ENCODE measurements at places on chromosomes 5 and 9. TPM values are rescaled to one million over a fixed set of nuclear protein-coding genes. Genes with fewer than 3 reads are reported as not detected.

DNA sequence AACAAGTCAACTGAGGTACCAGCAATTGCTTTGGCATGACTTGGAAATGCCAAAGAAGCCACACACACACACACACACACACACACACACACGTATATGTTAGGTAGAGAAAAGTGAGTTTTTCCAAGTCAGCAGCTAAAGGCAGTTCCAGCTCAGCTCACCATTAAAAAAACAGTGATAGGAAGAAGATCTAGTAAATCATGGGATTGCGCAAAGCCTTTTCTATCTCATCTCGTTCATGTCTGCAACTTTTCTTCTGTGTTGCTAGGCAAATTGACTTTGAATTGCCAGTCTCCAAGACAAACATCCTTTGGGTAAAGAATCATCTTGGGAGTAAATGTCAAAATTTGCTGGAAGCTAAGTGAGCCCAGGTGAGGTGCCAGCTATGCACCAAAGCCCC, 500.1 kb downstream of the ENC1 start:
- no peaks in the 10 kb centered on the region for H3K36me3 ChIP-seq
- H3K27me3 ChIP-seq: peaks cover 52% of the 10 kb centered on the region
- H3K27ac ChIP-seq: no peak overlapping the region
- H3K4me3 ChIP-seq: no peak overlapping the region
- no peaks in the 10 kb centered on the region for H3K4me1 ChIP-seq

GRCh38 chr9:93225892-93226291, 42.0 kb downstream of the WNK2 start:
- peaks cover 2% of the 10 kb centered on the region for H3K4me1 ChIP-seq
- H3K27me3 ChIP-seq: peaks cover 36% of the 10 kb centered on the region
- no peaks in the 10 kb centered on the region for H3K36me3 ChIP-seq

DNA sequence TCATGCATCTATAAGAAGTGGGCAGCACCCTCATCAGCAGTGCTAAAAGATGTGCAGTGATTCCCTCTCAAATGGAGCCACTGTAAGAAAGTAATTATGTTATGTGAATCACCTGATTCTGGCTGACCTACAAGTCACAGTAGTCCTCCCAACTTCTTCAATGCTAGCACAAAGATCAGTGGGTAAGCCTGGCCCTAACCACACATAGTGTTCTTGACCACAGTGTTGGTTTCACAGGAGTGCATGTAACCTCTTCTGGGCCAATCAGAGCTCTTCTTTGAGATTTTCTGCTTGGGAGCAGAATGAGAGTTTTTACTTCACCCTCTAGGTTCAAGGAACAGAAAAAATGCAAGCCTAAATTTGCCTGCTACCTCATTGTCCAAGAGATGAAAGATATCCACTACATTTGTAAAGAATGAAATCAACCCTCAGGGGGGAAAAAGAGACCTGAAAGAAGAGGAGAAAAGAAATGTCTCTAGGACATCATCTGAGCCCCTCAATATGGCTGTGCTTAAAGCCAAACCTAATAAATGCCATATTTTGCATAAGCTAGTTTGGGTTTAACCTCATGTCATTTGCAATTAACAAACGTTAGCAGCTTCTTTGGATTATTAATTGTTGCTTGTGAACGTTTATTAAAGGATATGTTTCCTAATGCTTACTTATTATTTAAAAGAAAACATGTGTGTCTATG, 65.3 kb upstream of the ADRB2 start:
- peaks cover 9% of the 10 kb centered on the region for H3K27me3 ChIP-seq
- peak; percentile 65 for DNase-seq
- no peak overlapping the region for H3K27ac ChIP-seq
- no peak overlapping the region for H3K4me3 ChIP-seq

DNA sequence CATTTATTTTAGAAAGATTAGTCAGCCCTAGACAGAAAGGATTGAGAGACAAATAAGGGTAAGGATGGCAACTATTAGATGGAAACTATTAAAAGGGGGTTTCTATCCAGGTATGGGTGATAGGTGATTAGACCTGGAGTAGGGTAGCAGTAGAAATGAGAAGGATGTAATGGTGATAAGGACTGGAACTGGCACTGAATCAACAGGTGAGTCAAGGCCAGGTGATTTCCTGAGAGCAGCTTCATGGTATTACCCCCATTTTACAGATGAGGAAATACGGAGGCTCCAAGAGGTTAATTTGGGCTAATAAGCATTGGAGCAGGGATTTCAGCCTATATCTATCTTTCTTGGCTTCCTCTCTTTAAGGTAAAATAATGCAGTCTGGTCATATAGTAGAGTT, 55.7 kb downstream of the CAST start:
- no peaks in the 10 kb centered on the region for H3K36me3 ChIP-seq
- no peak overlapping the region for H3K4me3 ChIP-seq
- H3K4me1 ChIP-seq: peaks cover 62% of the 10 kb centered on the region

DNA sequence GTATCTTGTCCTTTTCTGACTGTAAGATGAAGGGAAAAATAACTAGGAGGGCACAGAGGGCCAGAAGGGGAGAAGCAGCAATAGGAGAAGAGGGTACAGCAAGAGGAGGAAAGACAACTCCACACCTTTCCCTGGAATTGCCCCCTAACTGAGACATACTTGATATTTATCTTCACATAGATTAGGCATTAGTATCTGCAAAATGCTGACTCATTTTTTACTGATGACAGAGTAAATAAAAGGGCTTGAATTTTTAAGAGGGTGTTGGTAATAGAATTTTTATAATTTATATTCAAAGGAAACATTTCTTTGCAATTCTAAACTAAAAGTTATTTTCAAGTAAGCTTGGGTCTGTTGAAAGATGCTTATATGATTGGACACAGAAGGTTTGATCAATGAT, 86.8 kb upstream of the PRRC1 start:
- H3K27ac ChIP-seq: no peak overlapping the region
- H3K36me3 ChIP-seq: no peaks in the 10 kb centered on the region
- DNase-seq: no peak
- no peaks in the 10 kb centered on the region for H3K27me3 ChIP-seq
- H3K4me3 ChIP-seq: no peak overlapping the region
- H3K4me1 ChIP-seq: no peaks in the 10 kb centered on the region

GRCh38 chr9:129551393-129551973, 69.4 kb downstream of the C9orf50 start:
- DNase-seq: no peak
- no peak overlapping the region for H3K4me3 ChIP-seq
- peaks cover 8% of the 10 kb centered on the region for H3K4me1 ChIP-seq
- H3K27ac ChIP-seq: no peak overlapping the region
- H3K27me3 ChIP-seq: peaks cover 20% of the 10 kb centered on the region

DNA sequence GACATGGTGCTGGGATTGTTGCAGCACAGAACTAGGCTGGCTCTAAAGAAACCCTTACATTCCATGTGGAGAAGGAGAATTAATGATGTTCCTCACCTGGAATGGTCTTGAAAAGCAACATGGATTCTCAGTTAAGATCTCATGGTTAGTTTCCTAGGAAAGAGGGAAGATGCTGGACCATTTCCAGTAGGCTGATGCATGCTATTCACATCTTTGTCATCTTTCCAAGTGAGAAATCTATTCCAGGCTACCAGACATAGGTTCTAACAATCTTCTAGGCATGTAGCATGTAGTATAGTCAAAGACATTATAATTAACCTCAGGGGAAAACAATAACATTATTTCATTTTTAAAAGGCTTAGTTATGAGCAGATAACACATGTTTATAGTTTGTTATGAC, 44.3 kb downstream of the TMEM252 start:
- H3K4me1 ChIP-seq: peaks cover 11% of the 10 kb centered on the region
- H3K4me3 ChIP-seq: no peak overlapping the region
- no peaks in the 10 kb centered on the region for H3K36me3 ChIP-seq
- peaks cover 21% of the 10 kb centered on the region for H3K27me3 ChIP-seq
- no peak for DNase-seq

DNA sequence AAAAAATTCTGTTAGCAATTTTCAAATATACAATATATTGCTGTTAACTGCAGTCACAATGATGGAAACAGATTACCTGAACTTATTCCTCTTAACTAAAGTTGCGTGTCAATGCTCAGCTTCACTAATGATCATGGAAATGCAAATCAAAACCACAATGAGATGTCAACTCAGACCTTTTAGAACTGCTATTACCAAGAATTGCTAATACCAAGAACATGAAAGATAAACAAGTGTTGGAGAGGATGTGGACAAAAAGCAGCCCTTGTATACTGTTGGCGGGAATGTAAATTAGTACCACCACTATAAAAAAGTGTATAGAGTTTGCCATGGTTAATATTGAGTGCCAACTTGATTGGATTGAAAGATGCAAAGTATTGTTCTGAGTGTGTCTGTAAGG, 1409.7 kb upstream of the CDH18 start:
- H3K4me3 ChIP-seq: no peak overlapping the region
- H3K4me1 ChIP-seq: no peaks in the 10 kb centered on the region

DNA sequence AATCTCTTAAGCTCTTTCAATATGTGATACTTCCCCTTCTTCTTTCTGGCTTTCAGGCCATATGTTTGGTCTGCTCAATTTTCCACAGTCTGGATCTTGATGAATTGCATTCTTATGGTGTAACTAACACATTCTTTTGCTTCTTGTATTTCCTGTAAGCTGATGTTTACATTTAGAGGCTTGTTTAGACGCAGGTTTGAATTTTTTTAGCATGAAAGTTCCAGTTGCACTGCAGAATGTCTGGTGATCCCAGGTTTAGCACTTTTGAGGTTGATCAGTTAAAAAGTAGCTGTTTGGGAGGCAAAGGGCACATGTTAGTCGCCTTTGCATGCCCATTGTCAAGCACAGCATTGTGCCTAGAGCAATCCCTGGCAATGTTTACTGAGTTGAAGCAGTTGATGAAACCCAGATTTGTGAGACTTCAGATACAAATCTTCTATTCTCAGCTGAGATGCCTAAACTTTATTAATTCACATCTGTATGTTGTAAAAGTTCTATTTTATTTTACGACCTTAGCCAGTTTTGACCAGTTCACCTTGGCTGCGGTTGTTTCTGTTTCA, 59.6 kb upstream of the SPATA31C2 start:
- H3K36me3 ChIP-seq: no peaks in the 10 kb centered on the region
- H3K27ac ChIP-seq: no peak overlapping the region
- peaks cover 24% of the 10 kb centered on the region for H3K27me3 ChIP-seq
- no peaks in the 10 kb centered on the region for H3K4me1 ChIP-seq
- H3K4me3 ChIP-seq: no peak overlapping the region

DNA sequence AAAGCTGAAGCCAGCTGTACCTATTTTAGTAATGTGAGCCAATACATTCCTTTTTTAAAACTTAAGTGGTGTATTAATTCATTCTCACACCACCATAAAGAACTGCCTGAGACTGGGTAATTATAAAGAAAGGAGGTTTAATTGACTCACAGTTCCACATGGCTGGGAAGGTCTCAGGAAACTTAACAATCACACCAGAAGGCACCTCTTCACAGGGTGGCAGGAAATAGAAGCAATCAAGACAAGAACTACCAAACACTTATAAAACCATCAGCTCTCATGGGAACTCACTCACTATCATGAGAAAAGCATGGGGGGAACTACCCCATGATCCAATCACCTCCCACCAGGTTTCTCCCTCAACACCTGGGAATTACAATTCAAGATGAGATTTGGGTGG, 21.0 kb downstream of the ESM1 start:
- H3K4me3 ChIP-seq: no peak overlapping the region
- H3K27me3 ChIP-seq: no peaks in the 10 kb centered on the region
- peaks cover 19% of the 10 kb centered on the region for H3K4me1 ChIP-seq
- peak overlapping the region; percentile 51 for H3K27ac ChIP-seq
- DNase-seq: no peak

DNA sequence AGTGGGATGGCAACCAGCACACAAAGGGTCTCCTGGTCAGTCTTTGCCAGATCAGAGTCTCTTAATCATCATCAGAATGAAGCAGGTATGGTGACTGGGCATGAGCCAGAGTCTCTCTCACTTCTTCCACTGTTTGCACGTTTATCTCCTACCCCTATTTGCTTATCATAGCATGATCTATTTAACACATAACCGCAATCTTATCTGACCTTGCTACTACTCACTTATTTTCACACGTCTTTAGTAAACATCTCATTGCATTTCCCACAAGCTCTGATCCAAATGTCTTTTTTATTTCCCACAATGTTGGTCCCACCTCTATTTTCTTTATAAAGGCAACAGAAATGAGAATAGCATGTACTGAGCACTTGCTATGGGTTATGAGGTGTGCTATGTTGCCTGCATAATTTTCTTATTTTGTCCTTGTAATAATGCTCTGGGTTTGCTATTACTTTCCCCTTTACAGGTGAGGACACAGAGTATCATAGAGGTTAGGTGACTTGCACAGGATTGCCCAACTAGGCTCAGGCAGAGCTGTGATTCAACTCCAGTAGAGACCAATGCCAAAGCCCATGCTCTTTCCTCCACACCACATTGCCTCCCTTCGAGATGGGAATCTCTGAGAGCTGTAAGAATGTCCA, 39.7 kb upstream of the IL7R start:
- no peak for DNase-seq
- H3K4me3 ChIP-seq: no peak overlapping the region
- no peak overlapping the region for H3K27ac ChIP-seq
- H3K4me1 ChIP-seq: no peaks in the 10 kb centered on the region
- H3K36me3 ChIP-seq: no peaks in the 10 kb centered on the region

DNA sequence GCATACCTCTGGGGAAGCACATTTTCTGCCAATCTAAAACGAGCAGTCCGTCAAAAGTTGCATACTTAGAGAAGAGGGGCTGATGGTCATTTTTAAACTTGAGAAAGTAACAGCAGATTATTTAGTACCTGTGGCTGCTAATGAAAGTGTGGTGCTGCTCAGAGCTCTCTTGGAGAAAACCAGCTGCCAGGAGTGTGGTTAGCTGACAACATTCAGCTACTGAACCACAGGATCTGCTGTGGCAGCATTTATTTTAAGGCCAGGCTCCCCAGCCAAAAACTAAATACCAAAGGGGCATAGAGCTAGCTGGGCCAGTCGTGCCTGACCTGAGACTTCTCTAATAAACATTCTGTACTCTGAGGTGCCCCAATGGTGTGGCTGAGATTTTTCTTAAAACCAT, 203.6 kb downstream of the EDIL3 start:
- no peak overlapping the region for H3K27ac ChIP-seq
- no peaks in the 10 kb centered on the region for H3K4me1 ChIP-seq
- no peak for DNase-seq
- H3K4me3 ChIP-seq: no peak overlapping the region

- no peak for DNase-seq
- H3K4me3 ChIP-seq: no peak overlapping the region
- no peaks in the 10 kb centered on the region for H3K4me1 ChIP-seq
- H3K27me3 ChIP-seq: no peaks in the 10 kb centered on the region
These were observed 30.3 kb upstream of the SARDH start for GRCh38 chr9:133768371-133768858.

- no peaks in the 10 kb centered on the region for H3K4me1 ChIP-seq
- no peak for DNase-seq
- H3K27ac ChIP-seq: no peak overlapping the region
- peaks cover 2% of the 10 kb centered on the region for H3K27me3 ChIP-seq
These were observed 398.6 kb downstream of the PSAT1 start for GRCh38 chr9:78695519-78695918.

- H3K27me3 ChIP-seq: no peaks in the 10 kb centered on the region
- no peak overlapping the region for H3K27ac ChIP-seq
- no peaks in the 10 kb centered on the region for H3K4me1 ChIP-seq
- no peaks in the 10 kb centered on the region for H3K36me3 ChIP-seq
These were observed 674.4 kb downstream of the PRR16 start for GRCh38 chr5:121138495-121138907.

- H3K27me3 ChIP-seq: no peaks in the 10 kb centered on the region
- H3K27ac ChIP-seq: no peak overlapping the region
- no peaks in the 10 kb centered on the region for H3K36me3 ChIP-seq
- H3K4me3 ChIP-seq: no peak overlapping the region
These were observed 10.0 kb downstream of the TCF7 start for GRCh38 chr5:134124289-134125038.

CD72 gene
- total RNA-seq: 7.0 TPM

SPINK5 gene
- total RNA-seq: not detected

SLC4A9 gene
- total RNA-seq: not detected

GFRA3 gene
- total RNA-seq: 0.22 TPM

GRXCR2 gene
- total RNA-seq: not detected

CBY3 gene
- total RNA-seq: 1.6 TPM
